Articular chondrocyte of knee joint (primary cell): ENCODE measurements at places on chromosomes 2 and 18. TPM values are rescaled to one million over a fixed set of nuclear protein-coding genes. Genes with fewer than 3 reads are reported as not detected.

Gene GRHL1
- 0.54 and 0.78 TPM in 2 replicates for total RNA-seq

Gene ARHGAP15
- total RNA-seq = not detected in 2 replicates

Gene ARMC9
- total RNA-seq = 53.9 and 72.4 TPM in 2 replicates

Gene GFPT1
- 55.6 and 66.6 TPM in 2 replicates for total RNA-seq

Gene CCT7
- total RNA-seq = 186 and 191 TPM in 2 replicates

Gene PDE1A
- total RNA-seq = 89.0 and 156 TPM in 2 replicates

Gene SULT1C4
- 0.26 and 0.32 TPM in 2 replicates for total RNA-seq

Gene CD8B2
- 0.13 and 0.43 TPM in 2 replicates for total RNA-seq

Gene SATB2
- 2.1 and 4.9 TPM in 2 replicates for total RNA-seq
